GM23248 (cell line): ENCODE measurements at places on chromosomes 5 and 9. TPM values are rescaled to one million over a fixed set of nuclear protein-coding genes. Genes with fewer than 3 reads are reported as not detected.

CDO1 gene
- 0.89 and 4.3 TPM in 2 replicates for total RNA-seq

KIF12 gene
- not detected in 2 replicates for total RNA-seq

GOLGA1 gene
- 12.4 and 18.1 TPM in 2 replicates for total RNA-seq

ADAMTS2 gene
- total RNA-seq: 132 and 141 TPM in 2 replicates

SNX30 gene
- 26.7 and 31.2 TPM in 2 replicates for total RNA-seq

SLC22A4 gene
- total RNA-seq: 26.0 and 26.3 TPM in 2 replicates

SPATA31C1 gene
- not detected in 2 replicates for total RNA-seq

CPLANE1 gene
- 19.5 and 24.6 TPM in 2 replicates for total RNA-seq

PCDHGA8 gene
- 0.86 and 1.5 TPM in 2 replicates for total RNA-seq

IFNA10 gene
- not detected in 2 replicates for total RNA-seq

ADAMTS12 gene
- 10.1 and 11.5 TPM in 2 replicates for total RNA-seq

PCDHB9 gene
- 1.5 and 2.5 TPM in 2 replicates for total RNA-seq

PRR16 gene
- 32.5 and 33.0 TPM in 2 replicates for total RNA-seq

GFI1B gene
- not detected in 2 replicates for total RNA-seq

WDR38 gene
- total RNA-seq: not detected in 2 replicates

MAP1B gene
- total RNA-seq: 71.7 and 149 TPM in 2 replicates

OTP gene
- total RNA-seq: not detected in 2 replicates

GDNF gene
- 2.9 and 3.7 TPM in 2 replicates for total RNA-seq

DHFR gene
- 19.0 and 23.8 TPM in 2 replicates for total RNA-seq

STPG3 gene
- not detected in 2 replicates for total RNA-seq

CCDC192 gene
- total RNA-seq: not detected in 2 replicates

RAB3C gene
- total RNA-seq: not detected in 2 replicates

CYLC2 gene
- total RNA-seq: not detected in 2 replicates

SPOCK1 gene
- total RNA-seq: 238 and 268 TPM in 2 replicates

NUP155 gene
- 23.9 and 24.2 TPM in 2 replicates for total RNA-seq

SPINK6 gene
- not detected in 2 replicates for total RNA-seq

PCDHA12 gene
- total RNA-seq: not detected in 2 replicates

TAF11L5 gene
- not detected in 2 replicates for total RNA-seq

ANKRD33B gene
- total RNA-seq: 1.5 and 2.4 TPM in 2 replicates

IFNA2 gene
- not detected in 2 replicates for total RNA-seq

CDX1 gene
- not detected in 2 replicates for total RNA-seq
